Fibroblast of lung (primary cell): ENCODE measurements at places on chromosomes 4 and X. TPM values are rescaled to one million over a fixed set of nuclear protein-coding genes. Genes with fewer than 3 reads are reported as not detected.

The PAGE5 gene
- total RNA-seq, result 0.66 TPM in 1 of 2 replicates, not detected in the other

The TNIP3 gene
- total RNA-seq, result 0.26 and 0.50 TPM in 2 replicates

The PFKFB1 gene
- under 0.01 TPM in 1 of 2 replicates, not detected in the other for total RNA-seq

The VCX3B gene
- total RNA-seq, result not detected in 2 replicates

The PPEF2 gene
- total RNA-seq, result not detected in 2 replicates

The CYLC1 gene
- total RNA-seq, result not detected in 2 replicates

The SMR3A gene
- not detected in 2 replicates for total RNA-seq

The AKAP14 gene
- not detected in 2 replicates for total RNA-seq

The GUCY2F gene
- under 0.01 TPM in 2 replicates for total RNA-seq

The ODAPH gene
- total RNA-seq, result not detected in 2 replicates

The MID1 gene
- 8.5 and 20.3 TPM in 2 replicates for total RNA-seq

The VEGFD gene
- 2.0 and 2.1 TPM in 2 replicates for total RNA-seq

The NMU gene
- total RNA-seq, result not detected in 2 replicates

The NUDT11 gene
- 7.1 and 7.7 TPM in 2 replicates for total RNA-seq

The RTL5 gene
- total RNA-seq, result 2.8 and 4.5 TPM in 2 replicates

The SPIN2A gene
- total RNA-seq, result 0.50 and 0.51 TPM in 2 replicates

The TCEAL2 gene
- 0.17 and 0.26 TPM in 2 replicates for total RNA-seq
